ENCODE measurements at places on chromosomes 3 and 15. TPM values are rescaled to one million over a fixed set of nuclear protein-coding genes. Genes with fewer than 3 reads are reported as not detected.
A peak's percentile ranks its signal among the peaks of the same experiment; 100 is the strongest.

GOLGA8O gene
- polyA plus RNA-seq = 1.7 TPM

SSR3 gene
- polyA plus RNA-seq = 29.1 TPM

CCR1 gene
- 55.5 TPM for polyA plus RNA-seq

ITIH4 gene
- polyA plus RNA-seq = 0.59 TPM

DNA sequence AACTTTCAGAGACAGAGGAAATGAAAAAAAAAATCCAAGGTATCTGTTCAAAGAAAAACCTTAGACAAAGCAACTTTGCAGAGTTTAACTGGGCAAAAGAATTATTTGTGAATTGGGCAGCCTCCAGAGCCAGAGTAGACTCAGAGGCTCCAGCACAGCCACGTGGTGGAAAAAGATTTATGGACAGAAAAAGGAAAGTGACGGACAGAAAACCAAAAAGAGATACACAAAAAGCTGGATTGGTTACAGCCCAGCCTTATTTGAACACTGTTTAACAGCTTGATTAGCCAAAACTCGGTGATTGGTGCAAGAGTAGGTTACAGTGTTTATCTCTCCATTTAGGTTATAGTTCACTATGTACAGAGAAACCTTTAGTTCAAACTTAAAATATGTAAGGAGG, 23.7 kb upstream of the GPD1L start:
- DNase-seq = no peak

DNA sequence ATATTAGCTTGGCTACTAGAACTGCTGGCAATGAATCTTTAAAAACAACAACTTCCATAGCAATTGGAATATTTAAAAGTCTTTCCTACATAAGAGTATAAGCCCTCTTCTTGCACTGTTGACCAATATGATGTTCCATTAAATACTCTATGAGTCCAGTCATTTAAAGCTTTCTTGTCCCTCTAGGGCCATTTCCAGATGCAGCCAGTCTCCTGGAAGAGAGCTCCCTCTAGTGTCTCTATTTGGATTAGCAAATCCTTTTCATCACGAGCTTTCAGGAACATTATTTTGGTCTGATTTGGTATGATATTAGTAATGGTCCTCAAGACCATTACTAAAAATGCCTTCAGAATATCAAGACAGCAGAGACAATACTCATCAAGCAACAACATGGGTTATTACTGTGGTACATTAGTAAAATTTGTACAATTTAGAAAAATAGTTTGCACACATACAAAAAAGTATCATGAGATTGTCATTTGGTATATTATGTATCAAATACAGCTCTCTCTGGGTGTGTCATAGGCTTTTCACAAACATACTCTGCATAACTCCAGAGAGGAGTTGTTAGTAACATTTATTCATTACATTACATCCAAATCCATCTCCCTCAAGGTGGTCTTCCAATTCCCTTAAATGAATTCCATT, 101.3 kb downstream of the DPH6 start:
- DNase-seq = peak; percentile 1

TMEM266 gene
- not detected for polyA plus RNA-seq

Data from CD14-positive monocyte (primary cell).